ENCODE measurements at places on chromosomes 4 and X.
A peak's percentile ranks its signal among the peaks of the same experiment; 100 is the strongest.

- DNase-seq: no peak
Measured at GRCh38 chr4:23805450-23805851, 84.4 kb downstream of the PPARGC1A start.

DNA sequence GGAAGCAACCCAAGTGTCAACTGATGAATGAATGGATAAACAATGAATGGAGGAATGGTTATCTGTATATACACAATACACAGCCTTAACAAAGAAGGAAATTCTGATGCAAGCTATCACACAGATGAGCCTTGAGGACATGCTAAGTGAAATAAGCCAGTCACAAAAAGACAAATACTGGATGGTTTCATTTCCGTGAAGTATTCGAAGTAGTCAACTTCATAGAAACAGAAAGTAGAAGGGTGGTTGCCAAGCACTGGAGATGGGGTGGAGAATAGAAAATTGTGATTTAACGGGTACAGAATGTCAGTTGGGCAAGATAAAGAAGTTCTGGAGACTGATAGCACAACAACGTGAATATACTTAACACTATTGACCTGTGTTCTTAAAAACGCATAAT lies 28.2 kb downstream of the CENPU start:
- DNase-seq: no peak

DNA sequence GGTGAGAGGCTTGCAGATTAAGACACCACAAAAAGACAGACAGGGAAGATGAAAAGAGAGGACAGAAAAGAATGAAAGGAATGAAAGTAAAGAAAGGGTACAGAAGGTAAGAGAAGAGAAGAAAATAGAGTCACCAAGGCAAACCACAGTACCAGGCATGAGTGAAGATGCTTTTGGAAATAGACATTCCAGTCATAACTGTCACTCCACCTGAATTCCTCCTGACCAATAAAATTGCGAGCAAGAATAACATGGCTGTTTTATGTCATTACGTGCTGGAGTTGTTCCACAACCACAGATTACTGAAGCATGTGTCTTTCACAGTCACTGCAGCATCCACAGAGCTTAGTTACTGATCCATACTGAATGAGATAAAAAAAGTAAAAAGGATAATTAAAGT lies 864.9 kb upstream of the SLIT2 start:
- no peak for DNase-seq

GRCh38 chr4:26032142-26032541 lies 118.1 kb downstream of the SMIM20 start:
- DNase-seq: no peak

DNA sequence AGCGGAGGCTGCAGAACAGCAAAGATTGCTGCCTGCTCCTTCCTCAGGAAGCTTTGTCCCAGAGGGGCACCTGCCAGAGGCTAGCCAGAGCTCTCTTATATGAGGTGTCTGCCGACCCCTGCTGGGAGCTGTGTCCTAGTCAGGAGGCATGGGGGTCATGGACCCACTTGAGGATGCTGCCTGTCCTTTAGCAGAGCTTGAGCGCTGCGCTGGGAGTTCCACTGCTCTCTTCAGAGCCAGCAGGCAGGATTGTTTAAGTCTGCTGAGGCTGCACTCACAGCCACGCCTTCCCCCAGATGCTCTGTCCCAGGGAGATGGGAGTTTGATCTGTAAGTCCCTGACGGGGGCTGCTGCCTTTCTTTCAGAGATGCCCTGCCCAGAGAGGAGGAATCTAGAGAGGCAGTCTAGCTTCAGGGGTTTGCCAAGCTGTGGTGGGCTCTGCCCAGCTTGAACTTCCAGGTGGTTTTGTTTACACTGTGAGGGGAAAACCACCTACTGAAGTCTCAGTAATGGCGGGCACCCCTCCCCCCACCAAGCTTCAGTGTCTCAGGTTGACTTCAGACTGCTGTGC lies 10.9 kb downstream of the DCK start:
- DNase-seq: peak; percentile 18

DNA sequence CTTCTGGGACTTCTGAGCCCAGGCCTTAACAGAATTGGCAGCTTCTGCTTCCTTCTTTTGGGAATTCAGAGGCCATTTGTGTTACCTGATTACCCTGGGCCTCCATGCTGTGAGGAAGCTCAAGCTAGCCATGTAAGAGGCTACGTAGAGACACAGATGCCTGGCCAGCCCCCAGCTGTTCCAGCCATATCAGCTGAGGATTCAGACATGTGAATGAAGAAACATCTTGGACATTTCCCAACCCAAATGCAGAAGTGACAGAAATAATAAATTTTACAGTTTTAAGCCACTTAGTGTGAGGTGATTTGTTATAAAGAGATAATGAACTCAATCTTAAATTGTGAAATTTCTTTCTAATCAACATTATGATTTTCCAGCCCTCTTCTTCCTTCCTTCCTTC lies 18.7 kb upstream of the ZNF827 start:
- no peak for DNase-seq

DNA sequence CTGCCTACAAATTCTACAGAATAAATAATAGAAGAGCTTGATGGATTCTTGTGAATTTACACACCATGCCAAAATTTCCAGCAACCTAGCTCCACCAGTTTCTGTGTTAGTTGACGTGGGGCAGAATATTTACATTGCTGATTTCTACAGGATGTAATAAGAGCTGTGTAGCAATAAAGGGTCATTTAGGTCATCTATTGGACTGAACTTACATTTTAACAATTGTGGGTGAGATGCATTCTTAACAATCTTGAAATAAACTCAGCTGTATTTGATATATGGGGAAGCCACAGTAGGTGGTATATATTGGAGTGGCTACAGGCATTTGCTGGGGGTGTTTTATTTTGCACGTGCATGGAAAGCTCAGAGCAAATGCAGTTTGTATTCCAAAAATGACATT lies 655.3 kb downstream of the IQCM start:
- DNase-seq: no peak

GRCh38 chr4:169239221-169239905 lies 31.4 kb downstream of the SH3RF1 start:
- DNase-seq: no peak

GRCh38 chrX:78314561-78314960 lies 12.8 kb downstream of the CYSLTR1 start:
- no peak for DNase-seq

- no peak for DNase-seq
Measured at GRCh38 chr4:113899271-113900070, 80.0 kb downstream of the ARSJ start.

- DNase-seq: no peak
Measured at GRCh38 chr4:143858456-143858855, 46.9 kb downstream of the GYPE start.

DNA sequence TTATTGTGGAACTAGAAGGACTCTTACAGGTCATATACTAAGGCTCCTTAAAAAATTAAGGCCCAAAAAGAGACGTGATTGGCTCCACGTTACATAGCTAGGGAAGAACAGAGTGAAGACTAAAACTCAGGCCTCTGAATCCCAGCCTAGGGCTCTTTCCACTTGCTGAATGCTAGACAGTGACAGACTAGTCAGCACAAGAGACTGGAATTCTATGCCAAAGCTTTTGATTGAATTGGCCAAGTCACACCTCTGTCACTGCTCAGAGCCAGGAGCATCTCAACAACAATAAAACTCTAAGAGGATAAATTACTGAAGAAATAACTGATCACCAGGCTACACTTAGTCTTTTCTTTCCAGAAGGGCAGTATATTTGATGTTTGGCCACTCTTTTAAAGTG lies 16.8 kb downstream of the DCX start:
- no peak for DNase-seq

GRCh38 chrX:30576881-30577280 lies 685 bp downstream of the TASL start:
- DNase-seq: no peak

GRCh38 chr4:152965611-152966010 lies 29.5 kb downstream of the FHDC1 start:
- DNase-seq: no peak

- DNase-seq: no peak
Measured at GRCh38 chr4:89486042-89486441, 178.4 kb upstream of the GPRIN3 start.

GRCh38 chr4:22532896-22533295 lies 17.0 kb upstream of the ADGRA3 start:
- DNase-seq: no peak

DNA sequence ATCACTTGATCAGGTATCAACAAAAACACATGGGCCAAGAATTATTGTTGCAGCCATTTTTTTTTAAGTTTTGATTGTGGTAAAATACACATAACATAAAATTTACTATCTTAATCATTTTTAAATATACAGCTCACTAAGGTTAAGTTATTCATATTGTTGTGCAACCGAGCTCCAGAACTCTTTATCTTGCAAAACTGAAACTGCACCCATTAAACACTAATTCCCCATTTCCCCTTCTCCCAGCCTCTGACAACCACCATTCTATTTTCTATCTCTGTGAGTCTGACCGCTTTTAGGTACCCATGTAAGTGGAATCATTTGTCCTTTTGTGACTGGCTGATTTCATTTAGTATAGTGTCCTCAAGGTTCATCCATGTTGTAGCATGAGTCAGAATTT lies 126.2 kb upstream of the NDP start:
- DNase-seq: no peak

DNA sequence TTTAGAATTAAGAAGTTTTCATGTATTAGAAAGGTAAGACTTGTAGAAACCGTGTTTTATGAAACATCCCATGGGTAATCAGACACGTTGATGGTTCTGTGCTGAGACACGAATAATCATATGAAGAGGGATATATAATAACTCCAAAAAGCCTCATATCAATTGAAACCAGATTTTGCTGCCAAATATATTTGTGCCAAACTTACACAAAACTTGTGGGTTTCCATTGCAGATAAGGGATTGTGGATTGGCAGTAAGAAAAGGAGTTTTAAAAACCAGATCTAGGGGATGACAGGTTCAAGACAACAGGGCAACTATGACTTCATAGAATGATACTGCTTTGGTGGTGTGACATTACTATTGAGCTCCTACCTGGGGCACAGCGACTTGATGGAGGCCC lies 616.1 kb downstream of the BCOR start:
- no peak for DNase-seq

GRCh38 chr4:145130130-145130529 lies 32.0 kb downstream of the ABCE1 start:
- DNase-seq: no peak

GRCh38 chrX:48891402-48892288 lies 5.9 kb downstream of the TIMM17B start:
- peak; percentile 51 for DNase-seq

GRCh38 chr4:186557486-186557885 lies 2.1 kb upstream of the MTNR1A start:
- no peak for DNase-seq

DNA sequence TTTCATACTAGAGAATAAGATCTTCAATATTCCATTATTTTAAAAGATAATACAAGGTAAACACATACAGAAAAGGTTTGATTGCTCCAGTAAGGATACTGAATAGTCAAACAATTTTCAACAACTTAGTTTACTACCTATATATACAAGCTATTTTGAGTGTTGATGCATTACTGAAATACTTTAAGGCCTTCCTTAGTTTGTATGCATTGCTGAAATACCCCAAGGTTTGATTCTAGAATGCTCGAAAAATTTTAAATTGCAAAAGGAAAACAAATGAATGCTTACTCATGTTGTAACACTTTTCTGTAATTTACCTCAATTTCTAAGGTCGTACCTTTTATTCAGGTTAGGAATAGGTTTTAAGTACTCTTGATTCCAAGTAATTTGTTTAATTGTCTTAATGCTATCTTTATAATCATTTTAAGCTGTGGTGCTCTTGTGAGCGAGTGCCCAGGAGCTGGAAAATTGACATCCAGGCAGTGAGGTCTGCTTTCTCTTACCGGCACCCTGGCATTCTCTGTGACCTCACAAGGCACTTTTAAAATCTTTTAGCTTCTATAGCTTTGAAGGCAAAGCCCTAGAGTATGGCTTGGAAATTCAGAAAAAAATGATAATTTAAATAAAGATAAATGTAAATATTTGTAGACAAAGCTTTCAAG lies 114.0 kb downstream of the BMPR1B start:
- no peak for DNase-seq

- DNase-seq: no peak
Measured at GRCh38 chr4:85478576-85478975, 3.6 kb downstream of the ARHGAP24 start.

DNA sequence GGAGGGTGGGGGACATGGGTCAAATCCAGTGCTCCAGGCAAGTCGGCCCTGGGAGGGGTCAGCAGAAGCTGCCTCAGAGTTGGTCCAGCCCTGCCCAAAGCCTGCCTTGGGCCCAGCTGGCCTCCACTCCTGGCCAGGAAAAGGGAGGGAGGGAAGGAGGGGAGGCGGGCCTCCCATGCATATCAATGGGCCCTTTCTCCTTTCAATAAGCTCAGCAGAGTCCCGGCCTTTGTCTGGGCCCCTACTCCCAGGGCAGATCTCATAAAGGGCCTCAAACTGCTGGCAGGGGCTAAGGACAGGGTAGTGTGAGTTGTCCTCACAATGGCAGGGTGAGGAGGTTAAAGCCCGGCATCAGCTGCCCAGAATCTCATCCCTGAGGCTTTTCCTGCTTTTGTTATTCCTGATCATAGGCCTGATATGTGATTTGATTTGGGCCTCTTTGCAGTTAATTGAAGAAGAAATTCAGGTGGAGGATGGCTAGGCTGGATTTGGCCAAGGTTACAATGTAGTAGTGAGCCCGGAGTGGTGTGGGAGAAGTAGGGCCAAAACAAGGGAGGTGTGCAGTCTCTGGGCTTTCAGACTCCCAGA lies 121.1 kb upstream of the ATP6AP2 start:
- DNase-seq: no peak

- DNase-seq: no peak
Measured at GRCh38 chrX:97290199-97290598, 406.5 kb downstream of the RPA4 start.

GRCh38 chr4:78149751-78150542 lies 92.8 kb downstream of the FRAS1 start:
- no peak for DNase-seq

- DNase-seq: no peak
Measured at GRCh38 chrX:145613894-145614293, 203.7 kb upstream of the SLITRK2 start.

- no peak for DNase-seq
Measured at GRCh38 chrX:31872007-31872406, 800.2 kb upstream of the FTHL17 start.

DNA sequence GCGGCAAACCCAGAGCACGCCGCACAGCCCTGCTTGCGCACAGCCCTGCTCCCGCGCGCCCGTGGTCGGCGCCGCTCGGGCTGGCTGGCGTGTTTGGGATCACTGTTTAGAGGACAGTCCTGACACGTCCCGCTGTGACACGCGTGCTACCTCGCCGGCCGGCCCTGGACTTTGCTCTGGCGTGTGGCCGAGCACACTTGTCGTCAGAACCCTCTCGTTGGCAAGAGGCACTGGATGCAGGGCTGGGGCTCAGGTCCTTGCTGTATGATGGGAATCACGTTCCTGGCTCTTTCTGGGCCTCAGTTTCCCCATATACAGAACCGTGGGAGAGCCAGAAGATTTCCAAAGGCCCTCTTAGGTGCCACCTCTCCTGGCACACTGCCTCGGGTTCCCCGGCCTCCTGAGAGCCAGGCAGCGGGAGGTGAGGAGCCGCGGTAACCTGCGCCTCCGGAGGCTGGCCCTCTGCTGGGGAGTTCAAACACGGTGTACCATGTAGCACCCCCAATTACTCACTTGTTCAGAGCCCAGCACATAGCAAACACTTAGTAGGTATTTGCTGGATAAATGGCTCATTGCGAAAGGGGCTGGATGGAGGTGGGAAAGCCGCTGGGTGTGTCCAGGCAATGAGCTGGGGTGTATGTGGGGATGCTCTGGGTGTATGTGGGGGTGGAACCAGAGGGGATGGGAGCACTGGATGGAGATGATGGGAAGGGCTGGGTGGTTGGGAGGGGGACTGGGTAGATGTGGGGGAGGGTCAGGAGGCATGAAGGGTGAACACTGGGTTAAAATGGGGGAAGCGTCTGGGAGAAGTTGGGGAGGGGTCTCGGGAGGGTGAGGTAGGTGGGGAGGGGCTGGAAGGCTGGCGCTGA lies 76.6 kb downstream of the HTRA3 start:
- DNase-seq: no peak
